Right kidney (tissue), 9 donors: ENCODE measurements at places on chromosomes 5 and 9.
A peak's percentile ranks its signal among the peaks of the same experiment; 100 is the strongest.

DNA sequence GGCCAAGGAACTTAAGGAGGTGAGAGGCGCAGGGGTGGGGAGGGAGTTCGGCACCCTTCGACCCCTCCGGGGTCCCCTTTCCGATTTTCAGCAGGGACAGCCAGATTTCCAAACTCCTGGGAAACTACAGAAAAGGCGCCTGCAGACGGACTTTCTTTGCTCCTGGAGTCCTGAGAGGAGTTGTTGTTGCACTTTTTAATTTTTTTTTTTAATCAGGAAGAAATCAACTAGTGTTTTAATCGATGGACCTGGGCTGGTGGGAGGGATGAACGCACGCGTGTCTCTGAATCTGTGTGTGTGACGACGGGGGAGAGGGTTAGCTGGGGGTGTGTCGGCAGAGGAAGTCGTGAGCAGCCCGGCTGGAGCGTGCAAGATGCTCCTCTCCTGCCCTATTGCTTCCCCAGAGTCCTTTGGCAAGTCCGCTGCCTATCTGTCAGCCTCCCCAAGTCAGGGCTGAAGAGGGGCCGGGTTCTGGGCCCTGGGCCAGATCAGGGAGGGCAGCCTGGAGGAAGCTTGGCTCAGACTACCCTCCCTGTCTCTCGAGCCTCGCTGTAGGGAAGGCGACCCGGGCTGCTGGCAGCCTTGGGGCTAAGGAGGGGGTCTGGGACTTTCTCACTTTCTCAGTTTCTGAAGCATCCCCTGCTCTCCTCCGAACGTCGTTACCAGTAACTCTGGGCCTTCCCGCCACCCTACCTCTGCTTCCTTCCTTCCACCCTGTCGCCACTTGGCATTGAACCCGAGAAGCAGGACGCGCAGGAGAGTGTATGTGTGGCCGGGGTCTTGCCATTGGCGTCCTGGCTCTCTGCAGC is 731 bp downstream of the PRR16 start:
- DNase-seq, result peak; percentile 64

GRCh38 chr5:900781-901180 is 8.1 kb downstream of the TRIP13 start:
- DNase-seq, result no peak

DNA sequence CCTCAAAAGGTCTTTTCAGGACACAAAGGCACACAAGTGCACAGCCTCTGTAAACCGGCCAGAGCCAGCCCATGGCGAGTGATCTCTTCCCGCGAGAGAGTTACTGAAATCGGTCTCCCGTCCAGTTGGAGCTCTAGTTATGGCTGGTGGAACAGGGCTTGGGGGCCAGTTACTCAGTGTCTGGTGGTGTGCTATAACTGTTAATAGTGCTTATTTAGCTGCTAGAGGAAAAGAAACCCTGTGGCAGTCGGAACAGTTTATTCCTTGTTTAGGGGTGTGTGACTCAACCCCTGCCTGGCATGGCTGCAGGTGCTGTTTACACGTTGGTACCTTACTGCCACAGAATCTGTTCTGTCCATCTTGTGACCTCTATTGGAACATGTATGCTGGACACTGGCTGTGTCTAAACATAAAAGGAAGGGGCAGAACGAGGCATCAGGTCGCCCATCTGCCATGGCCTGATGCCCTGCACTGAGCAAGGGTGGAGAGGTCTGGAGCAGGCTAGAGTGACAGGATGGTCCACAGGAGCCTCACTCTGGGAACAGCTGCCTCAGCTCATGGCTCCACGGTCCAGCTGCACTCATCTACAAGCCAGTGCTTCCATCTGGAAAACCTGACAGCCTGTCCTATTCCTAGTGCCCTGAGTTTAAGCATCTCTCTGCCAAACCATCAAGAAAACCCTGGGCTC is 49.6 kb upstream of the SIMC1 start:
- no peak for DNase-seq

DNA sequence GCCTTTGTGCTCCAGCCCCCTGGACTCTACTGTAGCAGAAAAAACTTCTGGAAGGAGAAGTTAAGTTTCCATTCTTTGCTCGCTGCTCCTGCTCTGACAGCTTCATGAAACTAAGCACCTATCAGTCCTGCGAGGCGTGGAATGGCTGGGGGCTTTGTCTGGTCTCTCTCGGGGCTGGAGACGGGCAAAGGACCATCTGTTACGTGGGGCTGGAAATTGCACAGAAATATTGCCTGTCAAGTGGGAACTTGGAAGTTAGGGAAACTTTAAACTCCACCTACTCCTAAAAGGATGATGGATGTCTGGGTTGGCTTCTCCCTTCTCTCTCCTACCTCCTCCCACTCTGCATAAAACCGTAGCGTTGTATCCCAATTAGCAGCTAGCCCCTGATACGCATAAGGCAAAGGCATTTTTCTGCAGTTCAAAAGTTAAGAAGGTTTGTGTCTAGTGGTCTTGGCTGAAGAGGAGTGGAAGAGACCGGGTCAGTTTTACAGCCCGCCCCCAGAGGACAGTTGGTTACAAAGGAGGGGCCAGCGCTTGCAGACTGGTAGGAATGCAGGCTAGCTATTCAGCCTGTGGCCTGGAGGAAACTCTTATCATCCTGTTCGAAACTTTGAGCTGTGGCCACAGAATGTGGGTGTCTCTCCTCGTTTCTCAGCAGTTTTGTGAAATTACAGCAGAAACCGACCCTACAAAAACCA is 1.3 kb downstream of the FBXL7 start:
- peak; percentile 76 for DNase-seq

- no peak for DNase-seq
Measured at GRCh38 chr5:69148981-69149675, 17.8 kb upstream of the CCNB1 start.

GRCh38 chr5:95799191-95799835 is 23.2 kb downstream of the GLRX start:
- DNase-seq, result no peak

- no peak for DNase-seq
Measured at GRCh38 chr9:27688954-27689353, 115.7 kb upstream of the C9orf72 start.

- DNase-seq, result no peak
Measured at GRCh38 chr5:171813270-171813669, 27.7 kb downstream of the SMIM23 start.
